ENCODE measurements at places on chromosomes 12 and 14.

GRCh38 chr12:84492351-84492883 lies 420.2 kb downstream of the SLC6A15 start:
- no peak for DNase-seq

- no peak for DNase-seq
Measured at GRCh38 chr12:66620026-66620425, 58.9 kb downstream of the GRIP1 start.

DNA sequence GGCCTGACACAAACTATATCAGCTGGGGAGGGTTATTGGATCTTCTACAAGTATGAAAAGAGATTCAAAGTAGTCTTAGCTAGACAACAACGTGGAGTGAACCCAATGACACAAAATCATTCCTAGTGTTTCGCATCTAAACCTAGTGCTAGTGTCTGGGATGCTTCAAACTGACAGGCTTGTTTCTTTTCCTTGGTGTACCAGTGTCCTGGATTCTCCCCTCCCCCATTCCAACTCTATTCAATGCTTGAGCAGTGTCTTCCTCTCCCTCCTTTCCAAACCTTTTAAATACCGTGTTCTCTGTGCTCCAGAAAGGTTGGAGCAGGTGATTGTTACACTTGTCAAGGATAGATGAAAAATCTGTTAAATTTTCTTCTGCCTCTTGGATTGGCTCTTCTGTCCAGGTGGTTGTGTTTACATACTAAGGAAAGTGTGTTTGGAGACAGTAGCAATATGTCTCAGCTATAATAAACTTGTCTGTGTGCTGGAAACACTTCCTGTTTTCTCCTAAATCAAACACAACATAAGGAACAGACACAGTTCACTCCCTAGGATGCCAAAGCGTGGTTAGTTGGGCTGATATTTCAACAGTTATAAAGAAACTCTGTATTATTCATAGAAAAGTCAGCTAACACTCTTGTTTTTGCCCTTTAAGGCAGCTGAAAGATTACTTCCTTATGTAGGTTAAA lies 14.4 kb upstream of the GUCY2C start:
- DNase-seq, result no peak

DNA sequence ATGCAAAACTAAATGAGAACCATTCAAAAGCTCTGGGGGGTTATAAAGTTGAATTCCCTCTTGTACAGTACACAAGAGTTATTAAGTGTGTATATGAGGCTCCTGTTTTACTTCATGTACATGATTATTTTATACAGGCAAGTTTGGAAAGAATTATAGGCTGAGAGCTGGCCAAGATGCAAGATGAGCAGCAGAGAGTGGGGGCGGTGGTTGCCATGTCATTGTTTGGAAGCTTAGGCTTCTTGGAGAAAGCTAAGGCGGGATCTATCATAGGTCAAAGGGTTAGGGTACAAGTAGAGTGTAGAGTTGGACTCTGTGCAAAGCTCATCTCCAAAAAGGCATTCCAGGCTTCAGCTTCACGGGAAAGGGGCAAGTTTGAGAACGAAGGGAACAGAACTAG lies 297.1 kb upstream of the TBX3 start:
- DNase-seq, result no peak

- no peak for DNase-seq
Measured at GRCh38 chr12:81147292-81147919, 69.5 kb downstream of the ACSS3 start.

- DNase-seq, result peak; percentile 18
Measured at GRCh38 chr12:132030367-132031038, 80.8 kb downstream of the EP400 start.

DNA sequence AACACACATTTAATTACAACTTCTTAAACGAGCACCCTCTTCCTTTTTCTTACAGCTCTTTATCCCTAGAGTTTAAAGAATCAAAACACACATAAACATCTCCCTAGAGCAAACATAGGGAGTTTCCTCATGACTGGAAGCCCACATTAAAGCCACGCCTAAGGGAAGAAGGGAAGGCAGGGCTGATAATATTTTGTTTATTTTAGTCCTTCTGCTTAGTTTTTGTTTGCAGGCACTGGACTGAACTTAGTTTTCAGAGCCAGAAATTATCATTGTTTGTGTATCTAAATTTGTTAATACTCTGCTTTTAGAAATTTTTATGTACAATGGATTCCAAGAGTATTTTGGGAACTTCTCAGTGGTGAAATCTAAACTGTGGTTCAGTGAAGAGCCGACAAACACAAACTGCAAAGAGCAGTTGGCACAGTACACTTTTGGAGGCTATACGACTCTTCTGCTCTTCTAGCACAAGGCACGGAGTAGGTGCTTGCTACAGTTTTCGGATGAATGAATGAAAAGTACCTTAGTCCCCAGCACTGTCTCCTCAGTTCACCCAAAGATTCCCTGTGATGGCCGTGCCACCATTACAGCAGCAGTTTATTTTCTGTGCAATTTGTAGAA lies 17.6 kb upstream of the AMIGO2 start:
- DNase-seq, result no peak

DNA sequence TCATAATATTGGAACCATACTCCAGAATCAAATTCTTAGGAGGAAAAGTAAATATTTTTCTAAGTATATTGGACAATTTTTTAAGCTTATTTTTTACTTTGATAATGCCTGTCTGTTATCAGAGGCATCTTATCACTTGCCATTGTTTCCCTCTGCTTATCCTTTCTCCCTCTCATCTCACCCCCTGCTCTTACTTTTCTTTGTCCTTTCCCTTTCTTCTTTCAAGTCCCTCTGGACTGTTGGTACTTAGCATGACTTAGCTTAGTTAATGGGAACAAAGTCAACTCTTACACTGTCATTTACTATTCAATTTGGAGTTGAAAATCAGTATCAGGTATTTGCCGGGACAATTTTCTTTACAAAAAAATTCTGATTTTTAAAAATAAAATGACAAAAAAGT lies 45.2 kb downstream of the ABCD2 start:
- no peak for DNase-seq

All from NCI-H460 (cell line).